CD4-positive, alpha-beta T cell treated with Interleukin-2 at 100 ng/mL for 4 hours (primary cell): ENCODE measurements at places on chromosomes 4 and X.
A peak's percentile ranks its signal among the peaks of the same experiment; 100 is the strongest.

DNA sequence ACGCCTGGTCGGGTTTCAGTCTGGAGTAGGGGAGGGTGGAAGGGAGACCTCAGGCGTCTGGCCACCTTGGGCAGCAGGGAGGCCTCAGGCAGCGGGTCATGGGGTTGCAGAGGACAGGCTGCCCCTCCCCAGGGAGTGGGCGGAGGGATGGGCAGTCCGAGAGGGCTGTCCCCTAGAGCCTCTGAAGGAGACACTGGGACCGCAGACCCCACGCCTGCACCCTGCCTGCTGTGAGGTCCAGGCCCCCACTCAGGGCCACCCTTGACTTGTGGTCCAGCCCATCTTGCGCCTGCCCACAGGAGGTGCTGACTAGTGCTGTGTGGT, 16.5 kb downstream of the FGFRL1 start:
- no peak for DNase-seq

DNA sequence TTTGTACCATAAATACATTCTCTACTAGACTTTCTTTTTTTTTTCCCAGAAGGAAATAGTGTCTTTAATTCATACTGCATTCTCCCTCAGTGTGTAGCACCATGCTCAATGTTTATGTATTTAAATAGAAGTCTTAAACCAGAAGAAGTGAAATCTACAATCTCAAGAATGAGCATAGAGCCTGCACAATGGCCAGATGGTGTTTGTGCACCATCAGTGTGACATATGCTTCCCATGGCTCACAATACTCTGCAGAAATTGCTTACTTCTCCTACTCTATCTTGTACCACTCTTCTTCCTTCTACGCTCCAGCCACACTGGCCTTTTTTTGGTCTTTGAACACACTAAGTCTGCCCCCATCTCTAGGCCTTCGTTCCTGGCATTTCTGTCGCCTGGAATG, 2.6 kb upstream of the DOCK11 start:
- DNase-seq = no peak

- DNase-seq = no peak
Observed at GRCh38 chrX:39519566-39520301, 578.0 kb downstream of the BCOR start.

- DNase-seq = no peak
Observed at GRCh38 chrX:19611636-19612376, 96.5 kb upstream of the MAP3K15 start.

GRCh38 chr4:102411408-102411807, 66.1 kb upstream of the SLC39A8 start:
- DNase-seq = no peak

DNA sequence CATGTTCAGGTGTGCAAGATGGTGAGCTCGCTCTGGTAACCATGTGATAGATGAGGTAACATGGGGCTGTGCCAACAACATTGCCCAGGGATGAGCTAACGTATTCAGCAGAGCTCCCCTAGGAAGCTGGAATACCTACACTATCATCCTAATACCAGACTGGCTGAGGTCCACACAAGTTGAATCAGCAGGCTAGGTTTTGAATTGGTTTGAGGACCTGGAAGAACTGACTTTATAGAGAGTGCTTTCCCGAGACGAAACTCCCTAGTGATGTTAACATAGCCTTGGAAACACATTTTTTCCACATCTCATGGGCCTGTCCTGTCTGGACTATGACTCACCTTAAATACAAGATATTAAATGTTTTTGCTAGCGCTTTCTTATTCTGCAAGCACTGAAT, 56.7 kb downstream of the IGFBP7 start:
- no peak for DNase-seq

DNA sequence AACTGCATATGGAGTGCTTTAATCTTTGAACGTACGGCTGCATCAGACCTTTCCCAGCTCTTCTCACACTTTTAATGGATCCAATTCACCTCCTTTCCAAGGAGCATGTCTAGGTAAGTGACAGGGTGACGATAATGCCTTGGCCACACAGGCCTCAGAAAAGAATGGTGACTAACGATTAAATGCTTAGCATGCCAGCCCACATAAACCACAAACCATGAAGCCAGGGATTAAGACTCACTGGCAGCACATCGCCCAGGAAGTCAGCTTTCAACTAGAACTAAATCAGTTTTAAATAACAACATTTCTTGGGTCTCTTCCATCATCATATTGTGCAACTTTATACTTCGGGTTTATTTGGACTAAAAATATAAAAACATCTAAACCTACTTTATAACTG, 28.7 kb downstream of the INPP4B start:
- DNase-seq = peak; percentile 21
